ENCODE measurements at places on chromosomes 3 and 15.

GRCh38 chr3:33170531-33170930, 48.1 kb downstream of the SUSD5 start:
- DNase-seq, result no peak

GRCh38 chr15:84594617-84595290, 6.1 kb upstream of the ZSCAN2 start:
- no peak for DNase-seq

- DNase-seq, result no peak
Observed at GRCh38 chr3:14698601-14699244, 23.8 kb downstream of the C3orf20 start.

- DNase-seq, result no peak
Observed at GRCh38 chr3:178568155-178568731, 32.0 kb downstream of the KCNMB2 start.

DNA sequence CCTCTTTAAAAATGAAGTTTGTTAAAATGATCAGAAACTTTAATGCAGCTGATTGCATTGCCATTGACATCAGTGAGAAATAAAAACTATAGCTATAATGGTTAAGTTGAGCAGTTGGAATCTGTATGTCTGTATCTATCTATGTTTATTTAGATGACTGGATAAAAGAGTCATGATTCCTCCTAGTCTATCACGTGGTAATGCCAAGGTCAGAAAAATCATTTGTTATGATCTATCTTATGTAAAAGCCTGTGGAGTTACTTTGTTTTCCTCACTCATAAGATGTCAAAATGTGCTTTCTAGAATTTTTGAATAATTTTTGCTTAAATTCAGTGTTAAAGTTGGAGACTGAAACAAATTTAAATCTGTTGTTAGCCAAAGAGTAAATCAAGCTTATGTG, 63.3 kb downstream of the MBNL1 start:
- no peak for DNase-seq

GRCh38 chr3:178671791-178672190, 135.6 kb downstream of the KCNMB2 start:
- no peak for DNase-seq

- no peak for DNase-seq
Observed at GRCh38 chr15:43105077-43105736, 631 bp downstream of the UBR1 start.
